Stimulated activated CD4-positive, alpha-beta T cell treated with anti-CD3 and anti-CD28 coated beads, Interleukin-12 subunit alpha, Interleukin-12 subunit beta, amount 100 ng/mL, for 24 hours (primary cell): ENCODE measurements at places on chromosomes 16 and 17.

GRCh38 chr16:19926449-19927390 is 42.1 kb upstream of the GPRC5B start:
- DNase-seq: no peak

- DNase-seq: no peak
Measured at GRCh38 chr16:57093666-57094564, 1.5 kb downstream of the CPNE2 start.

DNA sequence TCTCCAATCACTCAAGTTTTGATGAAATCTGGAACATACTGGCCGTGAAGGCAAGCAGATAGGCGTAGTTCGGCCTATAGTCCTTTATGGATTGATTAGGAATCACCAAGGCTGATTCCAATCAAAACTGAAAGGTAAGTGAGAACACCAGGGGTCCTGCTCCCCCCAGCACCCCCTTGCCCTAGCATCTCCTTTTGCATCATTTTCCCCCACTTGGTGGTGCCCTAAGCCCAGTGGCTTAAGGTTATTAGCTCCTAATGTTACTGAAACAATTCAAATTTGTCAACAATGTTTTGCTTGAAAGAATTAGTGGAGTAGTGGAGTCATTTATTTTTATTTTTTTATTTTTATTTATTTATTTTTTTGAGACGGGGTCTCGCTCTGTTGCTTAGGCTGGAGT is 4.9 kb downstream of the SLFN14 start:
- DNase-seq: no peak

- peak; percentile 53 for DNase-seq
Measured at GRCh38 chr17:57243171-57243622, 13.1 kb upstream of the MSI2 start.

- no peak for DNase-seq
Measured at GRCh38 chr16:19123535-19124178, 9.9 kb downstream of the ITPRIPL2 start.

- no peak for DNase-seq
Measured at GRCh38 chr17:34504814-34505484, 74.4 kb upstream of the TMEM132E start.

GRCh38 chr17:9467518-9467917 is 108.1 kb downstream of the STX8 start:
- no peak for DNase-seq

DNA sequence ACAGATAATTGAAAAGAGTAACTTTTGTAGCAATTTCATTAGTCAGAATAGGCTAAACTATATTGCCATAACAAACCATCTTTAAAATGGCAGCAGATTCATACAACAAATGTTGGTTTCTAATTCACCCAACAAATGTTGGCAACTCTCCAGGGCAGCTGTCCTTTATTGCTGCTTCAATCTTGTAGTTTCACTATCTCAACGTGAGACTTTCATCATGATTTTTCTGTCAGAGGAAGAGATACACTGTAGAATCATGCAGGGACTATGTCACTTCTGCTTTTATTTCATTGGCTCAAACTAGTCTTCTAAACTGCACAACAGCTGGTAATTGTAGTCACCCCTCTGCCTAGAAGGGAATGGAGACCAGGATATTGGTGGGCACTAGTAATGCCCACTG is 174.2 kb downstream of the TANC2 start:
- no peak for DNase-seq

DNA sequence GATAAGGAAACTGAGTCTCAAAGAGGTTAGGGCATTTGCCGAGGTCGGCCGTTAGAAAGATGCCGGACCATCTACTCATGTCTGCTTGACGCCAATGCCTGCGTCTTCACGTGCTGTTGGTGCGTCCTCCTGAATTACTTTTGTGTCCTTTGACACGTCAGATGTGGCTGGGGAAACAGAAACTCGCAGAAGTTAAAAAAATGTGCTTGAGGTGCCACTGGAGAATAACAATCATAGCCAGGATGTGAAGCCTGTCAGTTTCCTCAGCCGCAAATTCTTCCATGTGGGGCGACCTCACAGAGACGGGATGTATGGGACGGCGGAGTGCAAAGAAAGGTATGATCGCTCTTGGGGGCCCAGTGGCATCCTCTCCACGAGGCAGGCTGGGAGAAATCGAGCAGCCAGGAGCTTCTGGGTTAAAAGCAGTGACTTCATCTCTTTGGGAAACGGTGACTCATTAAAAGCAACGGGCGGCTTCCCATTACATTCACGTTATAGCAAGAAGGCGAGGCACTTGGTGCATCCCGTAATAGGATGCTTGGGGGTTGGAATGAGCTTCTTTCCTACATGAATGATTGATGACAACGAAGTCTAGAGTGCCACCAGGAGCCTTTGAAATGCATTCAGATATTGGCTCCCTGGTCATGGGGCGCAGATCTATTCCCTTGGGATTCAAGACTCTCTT is 67.8 kb downstream of the BMERB1 start:
- DNase-seq: no peak

DNA sequence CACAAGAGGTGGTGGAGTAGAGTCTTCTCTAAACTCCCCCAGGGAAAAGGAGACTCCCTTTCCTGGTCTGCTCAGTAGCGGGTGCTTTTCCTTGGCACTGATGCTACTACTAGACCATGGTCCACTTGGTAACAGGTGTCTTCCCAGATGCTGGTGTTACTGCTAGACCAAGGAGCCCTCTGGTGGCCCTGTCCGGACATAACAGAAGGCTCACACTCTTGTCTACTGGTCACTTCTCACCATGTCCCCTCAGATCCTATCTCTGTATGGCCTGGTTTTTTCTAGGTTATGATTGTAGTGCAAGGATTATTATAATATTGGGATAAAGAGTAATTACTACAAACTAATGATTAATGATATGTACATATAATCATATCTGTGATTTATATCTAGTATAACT is 49.7 kb upstream of the ARL4D start:
- no peak for DNase-seq

DNA sequence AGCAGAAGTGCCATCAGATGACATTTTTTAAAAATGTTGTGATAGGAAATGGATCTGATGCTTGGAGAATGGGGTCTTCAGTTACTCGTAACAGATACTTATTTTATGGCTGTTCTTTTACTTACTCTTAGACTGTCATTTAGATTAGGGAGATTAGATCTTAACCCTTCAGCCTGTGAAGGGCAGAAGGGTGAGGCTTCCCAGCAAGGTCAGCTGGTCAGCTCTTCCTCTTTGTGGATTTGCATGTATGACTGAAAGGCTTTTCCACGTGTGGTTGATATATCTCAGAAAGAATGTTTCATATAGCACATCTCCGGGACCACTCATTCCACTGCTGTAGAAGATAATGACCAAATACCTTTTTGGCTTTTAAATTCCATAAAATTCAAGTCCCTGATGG is 27.4 kb downstream of the GRB7 start:
- DNase-seq: no peak

DNA sequence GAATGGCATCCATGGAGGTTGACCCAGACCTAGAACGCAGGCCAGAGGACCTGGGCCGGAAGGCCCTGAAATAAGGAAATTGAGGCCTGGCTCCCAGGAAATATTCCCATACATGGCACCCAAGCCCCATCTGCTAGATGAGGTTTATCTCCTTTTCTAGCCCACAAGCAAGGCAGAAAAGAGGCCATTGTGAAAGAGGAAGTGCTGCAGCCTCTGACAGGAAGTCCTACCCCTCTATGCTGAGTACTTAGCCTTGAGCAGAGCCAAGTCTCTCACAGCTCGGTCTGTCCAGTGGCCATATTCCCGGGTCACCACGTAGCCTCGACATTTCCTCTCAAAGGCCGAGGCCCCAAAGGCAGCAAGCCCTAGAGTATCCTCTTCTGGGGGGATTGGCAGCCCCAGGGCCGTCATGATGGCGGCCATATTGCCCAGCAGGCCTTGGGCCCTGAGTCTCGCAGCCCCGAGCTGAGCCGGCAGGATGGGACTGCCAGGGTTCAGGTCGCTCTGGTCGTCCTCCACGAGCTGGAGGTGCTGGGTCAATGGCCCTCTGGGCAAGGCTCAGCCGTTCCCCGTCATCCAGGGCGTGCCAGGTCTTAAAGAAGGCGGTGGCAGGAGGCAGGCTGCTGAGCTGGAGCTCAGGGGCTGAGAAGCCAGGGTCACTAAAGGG is 7.8 kb downstream of the CTF1 start:
- DNase-seq: no peak

- DNase-seq: no peak
Measured at GRCh38 chr16:86045591-86045971, 146.6 kb downstream of the IRF8 start.

DNA sequence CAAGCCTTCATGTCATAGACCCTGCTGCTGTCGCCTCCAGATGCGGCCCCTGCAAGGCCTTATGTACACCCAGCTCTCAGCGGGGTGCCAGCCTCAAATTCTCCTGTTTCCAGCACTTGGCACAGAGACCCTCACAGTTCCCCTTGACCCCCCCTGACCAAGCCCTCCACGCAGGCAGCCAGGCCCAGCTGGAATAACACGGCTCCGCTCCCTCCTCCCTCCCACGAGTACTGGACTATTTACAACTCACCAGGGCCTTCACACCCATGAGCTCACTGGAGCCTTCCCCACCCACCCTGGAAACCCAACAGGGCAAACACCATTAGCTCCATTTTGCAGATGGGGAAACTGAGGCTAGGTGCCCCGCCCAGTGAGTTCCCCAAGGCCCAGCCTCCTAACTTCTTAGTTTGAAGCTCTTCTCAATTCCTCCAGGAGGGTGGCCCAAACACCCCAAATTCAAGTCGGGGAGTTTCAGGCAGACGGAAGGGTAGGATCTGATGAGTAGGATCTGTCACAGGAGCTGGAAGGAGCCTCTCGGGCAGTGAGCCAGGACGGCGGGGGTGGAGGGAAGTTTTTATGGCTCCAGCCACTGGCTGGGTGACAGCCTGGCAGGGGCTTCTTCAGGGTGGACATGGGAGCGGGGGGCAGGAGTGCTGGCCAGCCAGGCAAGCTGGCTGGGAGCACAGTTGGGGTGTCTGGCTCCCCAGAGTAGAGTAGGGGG is 17.5 kb upstream of the DLX4 start:
- no peak for DNase-seq

- DNase-seq: no peak
Measured at GRCh38 chr16:79580453-79581191, 19.9 kb downstream of the MAF start.

- no peak for DNase-seq
Measured at GRCh38 chr16:68645494-68646388, 631 bp downstream of the CDH3 start.

- no peak for DNase-seq
Measured at GRCh38 chr16:82960918-82961317, 334.1 kb downstream of the CDH13 start.

DNA sequence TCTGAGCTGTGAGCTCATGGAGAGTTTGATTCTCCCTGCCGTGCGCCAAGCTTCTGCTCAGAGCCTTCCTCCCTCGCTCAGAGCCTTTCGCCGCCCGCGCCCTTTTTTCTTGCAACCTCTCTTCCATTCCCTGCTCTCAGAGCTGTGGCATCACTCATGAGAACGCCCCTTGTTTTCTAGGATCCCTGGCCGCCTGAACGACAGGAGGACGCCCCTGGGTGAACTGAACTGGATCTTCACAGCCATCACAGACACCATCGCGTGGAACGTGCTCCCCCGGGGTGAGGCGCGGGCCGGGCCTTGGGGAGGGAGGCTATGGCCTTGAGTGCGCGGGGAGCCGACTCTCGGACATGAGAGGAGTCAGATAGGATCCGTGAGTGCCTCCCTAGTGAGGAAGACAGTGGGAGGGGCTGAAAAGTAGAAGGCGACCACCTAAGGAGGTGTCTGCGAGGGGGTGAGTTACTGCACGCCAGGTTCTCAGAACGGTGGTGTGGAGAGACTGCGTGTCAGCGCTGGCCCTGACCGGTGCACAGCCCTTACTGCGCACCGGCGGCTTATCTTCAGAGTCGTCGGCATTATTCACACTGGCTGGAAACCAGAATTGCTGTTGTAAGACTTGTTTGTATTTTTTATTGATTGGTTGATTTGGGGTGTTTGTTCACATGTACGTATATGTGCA is 169.5 kb upstream of the CHMP6 start:
- no peak for DNase-seq

DNA sequence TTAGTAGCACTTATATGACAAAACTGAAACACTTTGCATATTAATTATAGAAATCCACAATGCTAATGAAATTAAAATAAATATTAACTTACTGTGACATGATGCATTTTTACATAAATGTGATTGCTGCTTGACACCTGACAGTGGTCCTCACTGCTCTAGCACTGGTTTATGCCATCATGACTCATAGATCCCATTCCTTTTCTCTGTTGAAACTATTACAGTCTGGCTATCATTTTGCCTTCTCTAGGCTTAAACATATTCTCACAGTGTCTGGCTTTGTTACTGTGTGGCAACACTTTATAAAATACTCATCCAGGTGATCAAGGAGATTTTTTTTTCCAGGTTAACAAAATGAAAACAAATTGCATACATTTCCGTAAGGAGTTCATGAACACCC is 108.0 kb downstream of the MRTFB start:
- no peak for DNase-seq

DNA sequence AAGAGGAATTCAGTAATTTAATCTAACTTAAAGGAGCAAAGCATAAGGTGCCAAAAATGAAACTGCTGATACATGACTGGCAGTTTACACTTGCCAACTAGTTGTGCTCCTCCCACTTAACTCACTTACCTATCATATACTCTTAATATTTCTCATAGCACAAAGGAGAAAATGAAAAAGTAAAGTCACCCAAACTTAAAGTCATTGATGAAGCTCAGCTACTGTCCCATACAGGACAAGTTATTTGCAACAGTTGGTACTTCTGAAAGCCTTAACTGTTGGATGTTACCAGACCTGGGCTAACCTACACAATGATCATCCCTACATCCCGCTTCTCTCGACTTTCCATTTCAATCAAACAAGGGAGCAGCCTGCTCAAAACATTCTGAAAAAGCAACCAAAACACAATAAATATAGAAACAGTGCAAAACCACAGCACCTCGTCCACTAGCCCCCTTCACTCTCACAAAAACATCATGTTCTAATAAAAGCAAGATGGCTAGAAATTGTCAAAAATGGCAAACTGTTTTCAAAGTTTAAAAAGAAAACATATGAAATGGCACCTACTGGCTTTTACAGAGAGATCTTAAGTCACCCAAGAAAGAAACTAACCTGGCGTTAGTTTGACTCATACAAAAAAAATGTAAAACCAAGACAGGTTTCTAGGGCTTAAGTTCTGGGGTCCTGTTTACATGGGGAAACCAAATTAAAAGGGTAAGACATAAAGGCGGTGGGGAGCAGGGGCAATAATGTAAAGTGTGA is 868 bp downstream of the MED13 start:
- DNase-seq: no peak

DNA sequence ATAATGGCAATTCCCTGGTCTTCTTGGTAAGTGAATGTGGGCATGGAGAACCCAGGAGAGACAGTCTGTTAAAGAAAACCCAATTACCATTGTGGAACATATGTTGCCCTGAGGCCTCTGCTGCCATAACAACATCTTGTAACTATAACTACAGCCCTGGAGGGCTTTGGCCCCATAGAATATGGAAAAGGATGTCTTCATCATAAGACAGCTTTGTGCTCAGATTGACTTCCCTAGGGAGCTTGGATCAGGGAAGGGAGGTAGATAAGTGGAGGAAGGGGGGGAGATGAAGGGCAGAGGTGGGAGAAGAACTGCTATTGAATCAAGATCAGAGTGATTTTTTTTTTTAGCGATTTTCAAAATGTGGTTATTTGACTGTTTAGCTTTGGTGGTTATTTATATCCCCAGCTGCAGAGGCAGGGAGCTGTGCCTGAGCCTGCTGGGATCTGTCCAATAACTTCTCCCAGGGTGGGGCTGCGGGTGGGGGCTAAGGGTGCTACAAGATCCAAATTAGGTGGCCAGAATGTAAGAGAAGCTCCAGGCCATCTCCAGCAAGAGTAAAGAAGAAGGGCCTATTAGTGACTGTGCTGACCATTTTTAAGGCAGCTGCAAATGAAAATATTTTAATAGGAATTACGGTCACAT is 5.3 kb upstream of the KAT7 start:
- DNase-seq: no peak

- DNase-seq: no peak
Measured at GRCh38 chr17:61405686-61406536, 6.3 kb downstream of the TBX2 start.
